ENCODE measurements at places on chromosomes 1 and 21.

DNA sequence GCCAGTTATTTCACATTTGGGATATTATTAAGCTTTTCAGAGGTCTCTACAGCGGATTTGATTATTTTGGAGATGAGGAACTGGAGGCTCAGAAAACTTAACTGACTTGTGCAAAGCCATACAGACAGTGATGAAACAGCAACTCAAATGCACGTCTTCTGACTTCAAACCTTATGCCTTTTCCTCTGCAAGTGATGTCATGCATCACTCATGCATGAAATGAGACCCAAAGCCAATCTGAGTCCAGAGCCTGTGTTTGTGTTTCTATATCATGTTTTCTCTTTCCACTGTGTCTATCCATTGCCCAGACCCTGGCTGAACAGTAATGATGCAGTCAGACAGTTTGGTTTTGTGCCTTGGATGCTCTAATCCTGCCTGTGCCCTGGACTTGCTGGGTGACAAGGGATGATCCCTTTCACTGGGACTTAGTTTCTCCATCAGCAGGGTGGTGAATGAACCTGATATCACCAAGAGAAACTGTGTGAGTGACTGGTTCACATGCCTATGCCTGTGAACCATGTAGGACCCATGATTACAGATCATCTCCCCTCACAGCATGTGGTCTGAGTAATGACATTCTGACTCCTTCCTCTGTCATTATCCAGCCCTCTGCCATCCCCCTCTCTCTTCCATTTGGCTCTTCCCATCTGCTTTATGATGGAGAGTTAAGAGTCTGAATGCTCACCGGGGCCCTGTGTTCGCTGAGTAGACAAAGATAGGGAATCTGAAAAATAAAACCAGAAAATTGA, 33.4 kb downstream of the SLAMF6 start:
- DNase-seq, result no peak

DNA sequence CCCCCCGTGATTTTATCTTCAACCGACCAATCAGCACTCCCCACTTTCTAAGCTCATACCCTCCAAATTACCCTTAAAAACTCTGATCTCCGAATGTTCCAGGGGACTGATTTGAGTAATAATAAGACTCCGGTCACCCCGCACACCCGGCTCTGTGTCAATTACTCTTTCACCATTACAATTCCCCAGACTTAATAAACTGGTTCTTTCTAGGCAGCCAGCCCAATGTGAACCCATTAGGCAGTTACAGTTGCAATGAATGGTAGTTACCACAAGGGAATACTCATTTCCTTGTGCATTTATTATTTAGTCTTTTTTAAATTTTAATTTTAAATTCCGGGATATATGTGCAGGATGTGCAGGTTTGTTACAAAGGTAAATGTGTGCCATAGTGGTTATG, 177.9 kb downstream of the HFM1 start:
- DNase-seq, result no peak

DNA sequence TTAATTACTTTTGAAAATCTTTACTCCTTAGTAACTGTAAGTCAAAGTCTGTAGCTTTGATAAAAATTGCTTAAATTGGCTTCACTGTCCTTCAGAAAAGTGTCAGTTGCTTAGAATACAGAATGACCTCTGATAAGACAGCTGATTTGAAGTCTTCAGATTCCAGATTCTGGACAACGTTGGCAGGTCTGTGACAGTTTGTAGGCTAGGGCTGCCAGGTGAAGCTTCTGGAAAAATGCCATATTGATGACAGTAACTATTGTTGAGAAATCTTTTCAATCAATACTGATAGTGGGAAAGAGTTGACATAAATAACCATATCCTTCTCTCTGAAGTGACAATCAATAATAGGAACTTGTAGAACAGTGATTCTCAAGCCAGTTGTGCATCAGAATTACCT, 41.3 kb downstream of the RPAP2 start:
- no peak for DNase-seq

GRCh38 chr1:172582889-172583288, 49.9 kb downstream of the SUCO start:
- DNase-seq, result no peak

DNA sequence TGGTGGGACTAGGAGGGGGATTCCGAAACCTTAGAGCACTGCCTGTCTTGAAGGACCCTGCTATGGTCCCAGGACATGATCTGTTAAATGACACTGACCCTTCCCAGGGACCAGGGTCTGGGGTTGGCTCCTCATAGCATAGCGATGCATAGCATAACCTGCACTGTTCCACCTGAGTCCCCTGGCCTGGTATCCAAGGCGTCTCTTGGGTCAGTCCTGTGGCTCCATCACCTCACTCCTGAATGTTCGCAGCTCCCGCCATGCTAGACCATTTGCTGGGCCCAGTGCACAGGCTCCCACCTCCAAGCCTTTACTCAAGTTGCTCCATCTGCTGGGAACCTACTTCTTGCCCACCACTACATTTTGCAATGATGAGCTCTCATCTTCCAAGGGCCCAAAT, 39.0 kb upstream of the MAGOH start:
- no peak for DNase-seq

GRCh38 chr1:63214553-63214952, 107.8 kb upstream of the FOXD3 start:
- no peak for DNase-seq

GRCh38 chr1:181014477-181015250, 8.0 kb downstream of the STX6 start:
- no peak for DNase-seq

DNA sequence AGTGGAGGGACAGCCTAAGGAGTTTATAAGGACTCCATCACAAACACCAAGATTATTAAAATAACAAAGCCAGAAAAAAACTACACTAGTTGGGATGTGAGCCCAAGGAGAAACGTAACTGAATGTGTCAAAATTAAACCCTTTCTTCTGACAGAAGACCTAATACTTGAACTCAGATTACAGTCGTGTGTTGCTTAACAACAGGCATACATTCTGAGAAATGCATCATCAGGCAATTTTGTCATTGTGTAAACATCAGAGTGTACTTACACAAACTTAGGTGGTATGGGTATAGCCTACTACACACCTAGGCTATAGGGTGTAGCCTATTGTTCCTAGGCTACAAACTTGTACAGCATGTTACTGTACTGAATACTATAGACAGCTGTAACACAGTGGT, 23.4 kb downstream of the DSTYK start:
- DNase-seq, result no peak

- DNase-seq, result no peak
Measured at GRCh38 chr1:226571893-226572292, 23.3 kb downstream of the STUM start.

DNA sequence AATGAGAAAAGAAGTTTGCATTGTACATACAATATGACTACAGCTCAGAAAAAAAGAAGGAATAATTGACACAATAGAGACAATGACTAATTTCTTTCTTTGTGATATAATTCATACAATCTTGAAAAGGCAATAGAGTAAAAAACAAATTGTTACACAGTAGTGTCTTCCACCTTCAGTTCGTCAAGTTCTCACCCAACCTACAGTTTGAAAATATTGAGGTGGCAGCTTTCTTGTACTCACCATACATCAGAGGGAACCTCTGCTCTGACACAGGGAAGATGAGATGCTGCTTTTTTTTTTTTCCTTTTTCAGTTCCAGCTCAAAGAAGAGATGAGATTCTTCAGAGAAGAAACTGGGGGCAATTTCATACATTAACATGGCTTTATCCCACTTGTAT, 173.2 kb downstream of the ATP6V1G3 start:
- no peak for DNase-seq

DNA sequence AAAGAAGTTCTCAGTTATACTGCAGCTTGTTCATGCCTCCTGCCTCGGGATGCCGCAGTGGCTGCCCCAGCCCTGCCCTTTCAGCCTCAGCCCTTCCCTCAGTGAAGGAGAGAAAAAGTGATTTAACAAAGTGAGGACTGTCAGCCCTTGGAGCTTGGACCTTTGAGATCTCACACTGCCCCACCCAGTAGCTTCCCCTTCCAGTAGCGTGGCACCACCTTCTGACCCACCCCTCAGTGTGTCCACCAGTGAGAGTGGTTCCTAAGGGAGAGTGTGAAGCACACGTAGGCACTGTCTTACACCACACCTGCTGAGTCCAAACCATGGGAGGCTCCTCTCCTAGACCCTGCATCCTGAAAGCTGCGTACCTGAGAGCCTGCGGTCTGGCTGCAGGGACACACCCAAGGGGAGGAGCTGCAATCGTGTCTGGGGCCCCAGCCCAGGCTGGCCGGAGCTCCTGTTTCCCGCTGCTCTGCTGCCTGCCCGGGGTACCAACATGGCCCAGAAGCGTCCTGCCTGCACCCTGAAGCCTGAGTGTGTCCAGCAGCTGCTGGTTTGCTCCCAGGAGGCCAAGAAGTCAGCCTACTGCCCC, at the start of gene CDA:
CDA (plus strand) TSS at position 464 of the 592 bp plus-strand sequence; CDS start at position 497, 33 bp downstream.
- DNase-seq, result peak; percentile 84

DNA sequence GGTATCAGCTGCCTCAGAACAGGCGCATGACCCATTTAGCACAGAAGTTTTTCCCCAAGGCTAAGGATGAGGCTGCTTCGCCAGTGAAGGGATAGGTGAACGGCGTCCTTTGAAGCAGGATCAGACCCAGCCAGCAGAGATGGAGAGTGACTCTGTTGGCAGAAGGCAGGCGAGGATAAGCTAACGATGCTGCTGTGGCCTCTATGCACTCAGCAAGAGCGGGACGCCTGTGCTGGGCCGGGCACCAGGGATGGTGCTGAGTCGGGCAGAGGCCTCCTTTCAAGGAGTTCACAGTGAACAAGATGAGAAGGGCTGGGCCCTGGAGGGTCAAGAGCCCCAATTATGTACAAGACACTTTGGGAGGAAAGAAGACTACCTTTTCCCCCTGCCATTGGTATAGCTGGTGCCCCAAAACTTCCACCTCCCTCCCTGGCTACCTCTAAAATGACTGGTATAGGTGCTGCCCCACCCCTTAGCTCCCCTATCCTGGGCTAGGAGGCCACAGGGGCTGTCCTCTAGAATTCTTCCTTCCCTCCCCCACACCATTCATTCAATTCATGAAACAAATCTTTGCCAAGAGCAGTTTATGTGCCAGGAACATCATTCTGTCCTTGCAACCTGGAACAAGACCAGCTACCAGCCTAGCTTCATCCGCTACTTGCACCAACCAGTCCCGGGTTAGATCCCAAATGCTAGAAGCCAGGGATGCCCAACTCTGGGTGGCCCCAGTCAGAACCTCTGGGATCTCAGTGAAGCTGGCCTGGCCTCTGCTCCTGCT, 7.5 kb downstream of the XKR8 start:
- no peak for DNase-seq

GRCh38 chr21:31553461-31553860, 106.0 kb upstream of the SOD1 start:
- no peak for DNase-seq

GRCh38 chr1:232166942-232167341, 463.0 kb downstream of the SIPA1L2 start:
- no peak for DNase-seq

DNA sequence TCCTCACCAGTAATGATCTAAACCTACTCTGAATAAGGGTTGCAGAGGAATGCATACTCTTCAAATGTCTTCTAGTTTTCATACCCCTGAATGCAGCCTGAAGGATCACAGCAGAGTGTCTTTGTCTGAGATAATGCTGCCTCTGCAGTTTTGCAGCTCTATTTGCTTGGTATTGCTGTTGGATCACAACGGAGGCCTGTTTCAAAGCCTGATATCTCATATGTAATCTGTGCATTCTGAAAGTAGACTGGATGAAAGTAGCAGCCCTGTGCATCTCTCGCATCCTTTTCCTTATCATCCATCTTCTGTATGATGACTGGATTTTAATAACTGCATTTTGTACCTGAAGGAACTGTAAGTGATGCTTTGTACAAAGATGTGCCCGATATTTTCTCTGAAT, 34.9 kb upstream of the F13B start:
- DNase-seq, result no peak

DNA sequence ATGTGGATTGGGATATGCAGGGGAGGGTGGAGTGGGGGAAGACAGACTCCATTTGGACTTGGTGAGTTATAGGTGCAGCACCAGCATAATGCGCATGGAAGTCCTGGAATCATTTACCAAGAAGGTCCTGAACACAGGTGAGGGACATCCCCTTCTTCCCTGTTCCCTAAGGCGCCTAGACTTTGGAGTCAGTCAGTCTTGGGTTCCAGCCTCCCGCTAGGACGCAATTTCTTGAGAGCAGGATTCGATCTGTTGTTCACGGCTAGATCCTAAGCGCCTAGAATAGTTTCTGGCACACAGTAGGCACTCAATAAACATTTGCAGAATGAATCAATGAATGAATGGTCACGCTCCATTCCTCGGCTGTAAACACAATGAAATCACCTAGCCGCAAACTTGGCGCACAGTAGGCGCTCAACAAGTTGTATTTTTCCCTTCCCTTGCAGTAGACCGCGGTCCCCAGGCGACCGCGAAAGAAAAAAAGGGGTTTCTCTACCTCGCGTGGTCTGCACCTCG, 1.0 kb upstream of the AK4 start:
- DNase-seq, result no peak

DNA sequence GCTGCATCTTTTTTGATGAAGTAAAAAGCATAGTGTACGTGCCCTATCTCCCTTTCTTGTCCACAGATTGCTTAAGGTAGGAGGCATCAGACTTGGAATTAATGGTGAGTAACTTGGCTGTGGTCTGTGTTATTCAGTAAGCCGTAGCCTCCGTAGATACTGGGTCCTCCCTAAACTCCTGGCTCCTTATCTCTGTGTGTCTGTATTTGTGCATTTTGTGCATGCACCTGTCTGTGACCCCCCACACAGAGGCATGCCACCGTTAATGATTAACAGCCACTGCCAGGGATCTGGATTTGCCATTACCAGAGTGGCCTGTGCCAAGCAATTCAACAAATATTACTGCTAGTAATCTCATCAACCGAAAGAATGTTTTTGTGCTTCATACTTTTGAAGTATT, 31.9 kb downstream of the MAP3K21 start:
- no peak for DNase-seq

DNA sequence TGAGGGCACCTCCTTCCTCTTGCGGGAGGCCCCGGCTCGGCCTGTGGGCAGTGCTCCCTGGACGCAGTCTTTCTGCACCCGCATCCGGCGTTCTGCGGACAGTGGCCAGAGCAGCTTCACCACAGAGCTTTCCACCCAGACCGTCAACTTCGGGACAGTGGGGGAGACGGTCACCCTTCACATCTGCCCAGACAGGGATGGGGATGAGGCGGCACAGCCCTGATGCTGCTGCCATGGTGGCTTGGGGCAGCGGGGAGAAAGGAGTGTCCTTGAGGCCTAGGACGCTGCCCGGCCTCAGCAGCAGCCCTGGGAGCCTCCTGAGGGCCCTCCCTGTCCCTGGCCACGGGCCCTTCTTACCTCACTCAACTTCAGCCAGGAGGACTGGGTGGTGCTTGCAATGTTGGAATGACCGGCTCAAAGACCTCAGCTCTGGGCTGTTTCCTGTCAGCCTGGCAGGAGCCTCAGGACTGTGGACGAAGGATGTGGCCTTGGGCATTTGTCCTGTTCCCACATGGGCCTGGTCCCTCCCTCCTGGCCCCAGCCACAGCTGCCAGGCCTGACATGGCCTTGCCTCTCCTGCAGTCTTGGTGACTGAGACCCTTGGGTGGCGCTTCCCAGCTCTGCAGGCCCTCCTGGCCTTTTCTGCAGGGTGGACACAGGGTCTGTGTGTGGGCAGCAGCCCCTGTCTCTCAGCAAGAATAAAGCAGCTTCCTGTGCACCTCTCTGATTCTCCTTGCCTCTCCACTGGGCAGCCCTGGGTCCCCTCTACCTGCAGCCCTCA, 45.9 kb downstream of the TRIM11 start:
- DNase-seq, result no peak
